ENCODE measurements at places on chromosomes 2 and 18.

GRCh38 chr2:5319493-5319892, 372.7 kb upstream of the SOX11 start:
- no peak for DNase-seq

DNA sequence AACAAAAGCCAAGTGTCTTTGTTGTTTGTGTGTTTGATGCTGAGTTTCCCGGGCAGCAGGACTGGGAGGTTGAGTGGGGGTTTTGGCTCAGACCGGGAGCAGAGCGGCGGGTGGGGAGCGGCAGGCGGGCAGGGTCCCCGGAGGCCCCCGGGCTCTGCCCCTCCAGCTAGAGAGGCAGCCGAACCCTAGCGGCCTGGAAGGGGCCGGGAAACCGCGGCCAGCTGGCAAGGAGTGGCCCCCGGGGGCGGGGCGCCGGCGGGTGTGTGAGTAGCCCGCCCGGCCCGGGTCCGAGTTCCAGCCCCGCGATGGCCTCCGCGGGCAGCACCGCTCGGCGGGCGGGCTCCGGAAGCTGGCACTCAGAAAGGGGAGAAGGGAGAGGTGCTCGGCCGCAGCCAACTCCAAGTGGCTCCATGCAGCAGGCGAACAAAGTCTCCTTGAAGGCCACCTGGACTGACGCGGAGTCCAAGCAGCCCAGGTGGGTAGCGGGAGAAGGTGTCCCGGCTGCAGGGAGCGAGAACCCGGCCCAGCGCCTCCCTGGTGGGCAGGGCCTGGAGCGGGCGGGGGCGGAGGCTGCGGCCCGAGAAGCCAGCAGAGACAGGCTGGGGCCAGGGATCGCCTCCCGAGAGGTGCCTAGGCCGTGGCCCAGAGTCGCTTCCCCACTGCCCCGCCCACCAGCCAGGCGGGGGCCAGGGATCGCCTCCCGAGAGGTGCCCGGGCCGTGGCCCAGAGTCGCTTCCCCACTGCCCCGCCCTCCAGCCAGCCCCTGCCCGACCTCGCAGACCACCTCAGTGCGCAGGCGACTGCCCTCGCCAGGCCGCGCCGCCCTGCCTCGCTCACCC, at the start of gene ANKRD53:
ANKRD53 (plus strand) TSS at position 290 of the 839 bp plus-strand sequence; CDS start at position 306, 16 bp downstream.
- DNase-seq, result no peak

DNA sequence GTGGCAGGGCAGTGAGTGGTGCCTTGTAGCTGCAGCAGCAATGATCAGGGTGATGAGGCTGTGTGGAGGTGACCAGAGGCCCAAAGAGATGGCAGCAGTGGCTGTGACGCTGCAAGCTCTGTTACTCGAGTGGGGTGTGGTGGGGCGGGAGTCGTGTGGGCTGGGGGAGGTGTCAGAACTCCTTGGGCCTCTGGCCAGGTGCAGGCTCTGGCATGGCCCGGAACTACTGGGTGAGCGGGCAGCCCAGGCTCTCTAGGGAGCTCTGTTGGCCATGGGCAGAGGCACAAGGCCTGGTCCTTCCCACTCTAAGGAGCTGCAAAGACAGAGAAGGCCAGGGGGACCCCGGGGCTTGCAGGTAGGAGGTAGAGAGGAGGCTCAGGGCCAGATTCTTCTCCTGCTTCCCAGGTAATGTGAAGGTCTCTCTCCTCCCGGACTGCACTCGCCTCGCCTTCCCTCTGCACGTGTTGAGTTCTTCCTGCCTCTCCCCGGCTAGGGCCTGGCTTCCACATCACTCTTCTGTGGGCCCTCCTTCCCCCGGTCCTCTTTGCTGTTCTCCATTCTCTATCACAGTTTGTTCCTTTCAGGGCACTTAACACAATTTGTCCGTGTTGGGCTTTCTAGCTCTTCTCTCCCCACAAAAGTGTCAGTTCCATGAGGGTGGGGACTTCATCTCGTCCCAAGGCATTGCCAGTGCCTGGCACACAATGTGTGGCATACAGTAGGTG, 114.8 kb downstream of the MCFD2 start:
- DNase-seq, result no peak

GRCh38 chr2:232239951-232240681, 138.4 kb upstream of the ALPP start:
- no peak for DNase-seq

DNA sequence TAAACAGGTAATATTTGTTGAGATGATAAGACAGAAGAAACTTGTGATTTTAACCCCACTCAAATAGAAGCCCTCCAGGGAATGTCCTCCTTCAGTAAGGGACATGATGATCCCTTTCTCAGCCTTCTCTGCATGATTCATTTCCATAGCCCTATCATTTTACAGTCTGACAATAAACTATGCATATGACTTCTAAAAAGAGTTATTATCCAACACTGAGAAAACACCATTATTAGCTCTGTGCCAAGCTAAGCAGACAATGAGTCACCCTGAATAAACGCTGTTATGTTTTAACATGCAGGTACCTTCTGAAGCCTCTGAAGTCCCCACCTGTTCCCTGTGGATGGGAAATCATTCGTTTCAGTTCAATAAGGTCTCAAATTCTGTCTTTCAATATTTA, 54.7 kb downstream of the DTNB start:
- no peak for DNase-seq

DNA sequence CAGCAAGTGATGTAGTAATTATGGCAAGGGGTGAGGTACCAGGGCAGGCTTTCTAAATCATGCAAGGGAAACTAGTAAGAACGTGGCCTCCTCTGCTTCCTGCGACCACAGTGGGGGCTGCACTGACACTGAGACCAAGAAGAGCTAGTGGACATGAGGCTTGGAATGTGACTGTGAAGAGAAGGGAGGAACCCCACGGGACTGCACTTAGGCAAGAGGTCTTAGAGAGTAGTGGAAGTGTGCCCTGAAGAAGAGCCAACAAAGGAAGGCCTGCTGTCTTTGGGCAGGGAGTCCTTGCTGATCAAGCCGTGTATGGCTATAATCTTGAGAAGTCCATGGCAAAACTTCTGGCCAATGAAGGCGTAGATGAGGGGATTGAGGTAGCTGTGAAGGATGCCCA, 8.9 kb upstream of the RUFY4 start:
- DNase-seq, result no peak

GRCh38 chr2:106885971-106886915, at the start of gene ST6GAL2:
Gene ST6GAL2, minus strand, starts transcription at chr2:106886167. Its CDS starts 42,190 bp downstream, at chr2:106843977.
- DNase-seq, result no peak

- no peak for DNase-seq
Observed at GRCh38 chr2:56587456-56587855, 403.7 kb downstream of the CCDC85A start.

GRCh38 chr2:176178757-176179295, 9.6 kb upstream of the HOXD1 start:
- no peak for DNase-seq

GRCh38 chr18:65526099-65526498, 224.7 kb upstream of the CDH7 start:
- no peak for DNase-seq

DNA sequence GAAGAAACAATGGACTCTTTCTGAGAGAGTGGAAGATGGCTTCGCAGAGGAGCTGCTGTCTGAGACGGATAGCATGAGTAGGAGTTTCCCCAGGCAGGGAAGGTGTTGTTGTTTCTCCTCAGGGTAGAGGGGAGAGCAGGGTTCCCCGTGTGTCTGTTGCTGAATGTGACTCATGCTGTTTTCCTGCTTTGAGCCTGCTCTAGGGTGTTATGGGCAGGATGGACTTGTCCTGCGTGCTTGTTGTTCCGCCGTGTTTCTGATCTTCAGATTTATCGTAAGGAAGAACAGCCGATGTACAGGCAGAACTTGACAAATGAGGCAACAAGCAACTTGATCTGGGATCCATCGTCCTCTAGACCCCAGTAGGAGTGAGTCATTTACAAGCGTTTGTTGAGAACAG, 19.7 kb upstream of the MYCN start:
- no peak for DNase-seq

DNA sequence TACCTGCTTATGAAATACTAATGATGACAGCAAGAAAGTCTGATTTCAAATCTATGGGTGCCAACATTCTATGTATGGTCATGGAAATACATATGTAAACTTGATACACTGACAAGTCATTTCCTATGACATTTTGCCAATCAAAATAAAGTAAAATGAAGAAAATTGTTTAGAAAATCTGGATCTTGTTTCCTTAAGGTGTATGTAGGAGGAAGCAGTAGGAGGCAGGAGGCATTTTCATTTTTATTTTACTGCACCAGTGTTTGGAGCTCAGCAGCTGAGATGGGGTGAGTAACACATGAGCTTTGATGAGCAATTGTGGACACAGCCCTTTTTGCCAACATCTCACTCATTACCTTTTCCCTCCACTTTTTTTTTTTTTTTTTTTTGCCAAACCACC, 167.0 kb downstream of the AFF3 start:
- DNase-seq, result no peak

DNA sequence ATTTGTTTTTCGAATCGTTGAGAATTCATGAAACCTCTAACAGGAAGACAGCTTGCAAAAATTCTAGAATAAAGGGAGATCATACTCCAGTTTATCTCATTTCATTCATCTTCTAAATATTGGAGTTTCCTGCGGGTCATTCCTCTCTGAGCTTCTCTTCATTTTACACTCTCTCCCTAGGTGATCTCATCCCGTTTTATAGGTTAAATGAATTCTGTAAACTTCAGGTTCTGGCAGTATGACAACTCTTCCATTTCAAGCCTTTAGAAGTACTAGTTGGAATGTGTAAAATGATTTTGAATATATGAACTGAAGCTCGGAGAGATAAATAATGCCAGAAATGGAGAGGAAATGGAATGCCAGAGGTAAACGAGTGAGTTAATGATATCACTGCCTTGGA, 312.4 kb downstream of the METTL4 start:
- no peak for DNase-seq

- DNase-seq, result no peak
Observed at GRCh38 chr2:170696948-170697347, 18.2 kb upstream of the SP5 start.

DNA sequence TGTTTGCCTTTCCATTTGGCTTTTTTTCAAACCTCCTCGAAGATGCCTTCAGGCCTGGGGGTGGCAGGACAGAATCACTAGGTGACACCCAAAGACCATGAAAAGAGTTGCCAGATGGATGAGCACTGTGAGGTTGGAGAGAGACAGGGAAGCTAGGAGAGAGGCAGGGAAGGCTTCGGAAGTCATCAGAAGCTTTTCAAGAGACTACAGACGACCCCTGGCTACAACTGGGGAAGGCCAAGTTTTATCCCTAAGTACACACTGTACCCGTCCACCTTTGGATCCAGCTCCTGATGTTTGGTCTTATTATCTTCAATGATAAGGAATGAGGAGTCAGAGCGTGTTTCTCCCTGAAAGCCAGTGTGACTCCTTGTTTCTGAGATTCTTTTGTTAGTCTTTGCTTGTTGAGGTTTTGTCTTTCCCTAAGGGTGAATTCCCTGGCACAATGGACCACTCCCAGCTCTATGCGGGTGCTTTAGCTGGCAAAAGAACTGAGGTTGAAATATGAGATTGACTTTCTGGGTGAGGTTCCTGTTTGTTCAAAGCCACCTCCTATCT, 33.4 kb upstream of the SLC9A2 start:
- peak; percentile 4 for DNase-seq

DNA sequence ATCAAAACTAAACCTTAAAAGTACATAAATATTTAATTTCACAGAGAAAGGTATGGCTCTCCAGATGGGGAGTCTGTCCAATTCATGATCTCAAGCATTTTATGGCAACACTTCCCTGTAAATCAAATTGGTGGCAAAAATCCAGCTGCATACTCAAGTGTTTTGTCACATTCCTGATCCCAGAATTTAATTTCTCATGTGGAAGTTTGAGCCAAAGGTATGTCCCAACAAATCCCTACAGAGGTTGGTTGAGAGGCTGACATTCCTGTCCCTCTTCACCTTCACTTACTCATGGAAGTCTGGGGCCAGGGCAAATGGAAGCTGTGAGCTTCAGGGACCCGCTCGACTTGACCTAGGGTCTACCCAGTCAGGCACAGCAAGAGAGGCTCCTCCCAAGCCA, 17.7 kb downstream of the KLF7 start:
- DNase-seq, result no peak

DNA sequence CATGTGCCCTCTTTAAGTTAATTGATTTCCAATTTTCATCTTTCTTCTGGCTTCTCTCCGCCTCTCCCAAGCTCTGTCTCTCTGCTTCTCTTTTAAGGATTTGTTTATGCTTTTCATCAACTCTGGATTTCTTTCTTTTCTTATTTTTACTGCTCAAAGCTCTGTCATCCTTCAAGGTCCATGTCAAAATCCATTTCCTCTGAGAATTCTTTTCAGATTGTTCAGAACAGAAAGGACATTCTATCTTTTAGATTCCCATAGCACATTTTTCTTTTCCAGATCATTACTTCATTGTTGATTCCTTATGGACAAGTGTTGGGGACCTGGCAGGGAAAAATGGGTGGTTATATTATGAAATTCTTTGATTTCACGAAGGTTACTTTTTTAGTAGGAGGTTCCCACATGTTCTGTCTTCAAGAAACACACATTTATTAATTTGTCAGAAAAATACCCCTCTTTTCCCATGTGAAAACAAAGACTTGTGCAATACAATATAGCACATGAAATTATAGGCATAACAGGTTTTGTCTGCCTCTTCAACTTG, 12.3 kb downstream of the PMAIP1 start:
- DNase-seq, result no peak

GRCh38 chr2:9752441-9753275, 90.6 kb upstream of the TAF1B start:
- DNase-seq, result no peak

DNA sequence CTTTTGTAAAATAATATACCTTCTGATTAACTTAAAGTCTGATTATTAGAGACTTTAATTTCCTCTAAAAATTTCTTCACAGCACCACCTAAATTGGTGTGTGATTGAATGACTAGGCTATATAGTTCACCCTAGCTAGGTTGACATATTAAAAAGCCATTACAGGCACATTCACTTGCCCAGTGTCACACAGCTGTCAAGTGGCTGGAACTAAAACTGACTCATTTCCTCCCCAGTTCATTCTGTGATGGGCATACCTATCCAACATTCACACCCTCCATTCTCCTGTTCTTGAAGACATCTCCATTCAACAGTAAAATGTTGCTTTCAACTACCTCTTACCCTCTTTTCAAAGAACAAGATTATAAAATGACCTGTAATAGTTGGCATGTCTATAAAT, 334.5 kb downstream of the ARHGAP15 start:
- no peak for DNase-seq

DNA sequence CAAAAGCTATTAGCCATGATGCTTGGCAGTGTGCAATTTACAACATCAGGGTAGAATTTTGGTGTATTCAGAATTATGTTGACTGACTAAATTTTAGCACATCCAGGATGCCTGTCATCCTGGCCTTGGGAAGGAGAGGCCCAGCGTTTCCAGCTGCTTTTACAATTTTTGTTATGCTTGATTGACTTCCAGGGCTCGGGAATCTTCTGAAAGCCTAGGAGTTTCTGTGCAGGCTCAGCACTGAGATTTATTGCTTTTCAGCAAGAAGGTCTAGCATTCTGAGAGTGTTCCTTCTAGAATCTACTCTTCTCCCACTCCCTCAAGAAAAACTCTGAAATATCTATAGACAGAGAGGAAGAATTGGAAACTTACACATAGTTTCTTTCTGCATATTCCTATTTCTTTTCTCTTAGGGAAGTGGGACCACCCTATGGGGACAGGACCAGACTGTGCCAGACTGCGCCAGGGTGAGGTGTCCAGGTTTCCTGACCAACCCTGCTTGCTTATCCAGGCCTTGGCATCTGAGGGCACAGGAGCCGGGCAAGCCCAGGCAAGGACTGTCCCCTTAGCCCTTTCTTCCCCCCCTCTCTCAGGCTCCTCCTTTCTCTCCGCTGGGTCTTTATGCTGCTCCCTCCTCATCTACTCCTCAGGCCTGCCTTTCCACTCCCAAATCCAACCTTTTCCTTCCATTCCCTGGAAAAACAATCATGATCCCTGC, 26.9 kb downstream of the MAIP1 start:
- no peak for DNase-seq

Data from iPS DF 6.9 (cell line).